Stimulated activated CD4-positive, alpha-beta T cell treated with anti-CD3 and anti-CD28 coated beads, Interleukin-1b, Interleukin-23, amount 100 ng/mL, for 1 hour (primary cell): ENCODE measurements at places on chromosomes 7 and 10.

GRCh38 chr7:33854178-33854577 lies 51.2 kb upstream of the BMPER start:
- no peak for DNase-seq

- no peak for DNase-seq
Measured at GRCh38 chr7:119175911-119176627, 951.6 kb downstream of the ANKRD7 start.

GRCh38 chr10:132455986-132456847 lies 59.2 kb downstream of the PWWP2B start:
- no peak for DNase-seq

- no peak for DNase-seq
Measured at GRCh38 chr10:131399981-131400380, 88.5 kb upstream of the TCERG1L start.

DNA sequence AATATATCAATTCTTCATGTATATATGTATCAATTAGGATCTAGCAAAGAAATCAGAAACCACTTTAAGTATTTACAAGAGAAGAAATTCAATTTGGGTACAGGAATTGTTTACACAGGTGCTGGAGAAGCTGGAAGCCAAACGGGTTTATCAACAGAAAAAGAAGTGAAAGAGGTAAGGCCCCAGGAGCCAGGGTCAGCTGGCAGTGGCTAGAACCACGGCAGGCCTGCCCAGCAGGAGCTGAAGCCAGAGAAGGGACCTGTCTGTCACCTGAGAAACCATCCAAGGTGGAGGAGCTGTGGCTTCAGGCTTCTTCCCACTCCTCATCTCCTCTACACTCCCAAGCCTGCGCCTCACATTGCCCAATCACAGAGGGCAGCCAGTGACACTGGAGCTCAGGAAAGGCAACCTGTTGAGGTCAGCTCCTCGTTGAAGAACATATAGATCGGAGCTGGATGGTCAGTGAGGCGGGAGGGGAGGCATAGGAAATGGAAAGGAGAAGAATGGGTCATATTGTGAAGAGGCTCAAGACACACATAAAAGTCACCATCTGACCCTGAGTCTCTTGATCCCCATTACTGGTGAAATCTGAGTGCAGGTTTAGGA lies 182.6 kb downstream of the REEP3 start:
- DNase-seq, result no peak

DNA sequence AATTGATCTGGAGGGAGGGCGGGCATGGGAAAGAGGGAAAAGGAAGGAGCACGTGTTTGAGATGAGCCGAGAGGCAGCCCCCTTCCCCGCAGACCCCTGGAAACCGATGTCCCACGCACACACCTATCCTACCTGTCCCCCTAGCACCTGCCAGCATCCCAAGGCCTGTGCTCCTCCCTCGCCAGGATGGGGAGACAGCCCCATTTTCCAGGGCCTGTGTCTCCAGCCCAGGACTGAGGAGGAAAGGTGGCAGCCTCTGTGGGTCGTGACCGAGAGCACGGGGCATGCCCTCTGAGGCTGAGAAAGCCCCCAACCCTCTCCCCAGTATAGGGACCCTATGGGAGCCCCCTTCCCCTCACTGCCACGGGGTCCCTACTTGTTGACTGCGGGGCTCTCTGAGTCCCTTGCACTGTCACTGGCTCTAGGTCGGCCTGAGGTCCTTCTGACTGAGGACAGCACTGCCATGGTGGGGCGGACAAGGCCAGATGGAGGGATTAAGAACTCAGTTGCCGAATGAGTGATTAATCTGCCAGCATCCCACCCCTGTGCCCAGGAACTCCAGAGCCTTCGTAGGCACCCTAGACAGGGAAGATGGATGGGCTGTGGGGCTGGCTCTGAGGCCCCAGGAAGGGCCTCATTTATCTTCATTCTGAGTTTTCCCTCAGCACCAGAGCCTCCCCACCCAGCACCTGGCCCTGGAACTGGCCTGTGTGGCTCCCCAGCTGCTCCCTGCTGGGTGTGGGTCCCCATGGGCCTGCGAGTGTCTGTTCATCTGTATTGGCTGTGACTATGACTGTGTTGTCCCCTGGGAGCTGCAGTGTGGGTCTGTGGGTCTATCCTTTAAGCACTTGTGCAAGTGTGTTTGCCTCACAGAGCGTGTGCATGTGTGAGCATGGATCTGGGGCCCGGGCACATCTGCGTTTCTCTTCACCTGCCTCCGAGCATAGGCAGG lies 26.0 kb downstream of the CRHR2 start:
- no peak for DNase-seq

DNA sequence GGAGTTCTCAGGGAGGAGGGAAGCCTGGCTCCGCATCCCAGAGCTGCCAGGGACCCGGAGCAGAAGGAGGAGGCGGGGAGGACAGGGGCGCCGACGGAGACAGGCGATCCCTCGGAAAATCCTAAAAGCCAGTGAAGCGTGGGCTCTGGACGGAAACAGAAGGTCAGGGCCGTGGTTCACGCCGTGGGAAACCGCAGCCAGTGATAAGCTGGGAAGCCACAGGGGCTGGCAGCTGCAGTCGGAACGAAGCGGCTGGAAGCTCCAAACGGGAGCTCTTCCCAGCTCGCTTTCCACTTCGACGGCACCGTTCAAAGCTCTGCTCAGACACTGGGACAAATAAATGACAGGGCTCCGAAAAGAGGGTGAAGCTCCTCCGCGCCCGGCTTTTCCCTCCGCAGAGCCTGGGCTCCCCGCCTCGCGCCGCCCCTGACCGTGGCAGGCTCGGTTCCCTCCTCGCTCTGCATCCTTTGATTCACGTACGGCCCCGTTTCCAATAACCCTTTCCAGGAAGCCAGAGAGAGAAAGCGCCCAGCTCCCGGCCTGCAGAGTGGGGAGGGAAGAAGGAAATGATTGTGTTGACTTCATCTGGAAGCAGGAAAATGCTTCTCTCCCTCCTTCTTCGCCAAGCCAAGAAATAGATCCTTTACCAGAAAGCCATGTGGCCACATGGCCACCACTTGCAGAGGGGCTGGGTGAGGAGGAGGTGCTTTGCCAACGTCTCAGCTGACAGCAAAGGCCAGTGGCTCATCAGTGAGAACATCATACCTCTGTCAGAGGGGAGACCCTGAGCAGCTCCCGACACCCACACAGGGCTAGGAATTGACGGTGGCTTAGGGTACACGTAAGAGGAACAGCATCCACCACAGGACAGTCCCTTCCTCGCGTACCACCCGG lies 57.4 kb downstream of the ADRB1 start:
- DNase-seq, result no peak

DNA sequence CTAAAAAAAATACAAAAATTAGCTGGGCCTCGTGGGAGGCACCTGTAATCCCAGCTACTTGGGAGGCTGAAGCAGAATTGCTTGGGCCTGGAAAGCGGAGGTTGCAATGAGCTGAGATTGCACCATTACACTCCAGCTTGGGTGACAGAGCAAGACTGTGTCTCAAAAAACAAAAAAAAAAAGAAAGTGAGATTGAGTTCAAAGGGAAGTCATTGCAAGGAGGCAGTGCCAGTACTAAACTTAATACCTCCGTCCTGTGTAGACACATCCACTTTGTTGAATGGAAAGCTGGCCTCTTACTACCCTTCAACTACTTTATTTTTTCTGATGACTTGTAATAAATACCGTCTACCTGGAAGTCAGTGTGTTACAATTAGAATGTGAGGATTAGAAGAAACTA lies 31.0 kb downstream of the AHCYL2 start:
- no peak for DNase-seq

DNA sequence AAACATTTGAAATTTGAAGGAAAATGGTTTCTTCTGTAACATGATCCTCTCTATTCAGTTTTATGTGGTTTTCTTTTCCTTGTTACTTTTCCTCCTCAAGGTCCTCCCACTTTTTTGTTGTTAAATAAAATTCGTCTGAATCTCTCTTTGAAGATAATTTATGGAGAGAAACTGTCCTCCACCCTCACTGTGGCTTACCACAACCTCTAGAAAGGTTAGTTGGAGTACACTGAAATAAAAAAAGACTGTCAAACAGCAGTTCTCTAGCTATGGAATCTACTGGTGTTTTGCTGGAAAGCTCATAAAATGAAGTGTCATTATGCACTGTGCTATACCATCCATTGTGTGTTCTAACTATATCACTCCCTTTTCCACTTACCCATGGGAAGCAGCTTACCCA lies 189.4 kb downstream of the HDAC9 start:
- DNase-seq, result no peak

DNA sequence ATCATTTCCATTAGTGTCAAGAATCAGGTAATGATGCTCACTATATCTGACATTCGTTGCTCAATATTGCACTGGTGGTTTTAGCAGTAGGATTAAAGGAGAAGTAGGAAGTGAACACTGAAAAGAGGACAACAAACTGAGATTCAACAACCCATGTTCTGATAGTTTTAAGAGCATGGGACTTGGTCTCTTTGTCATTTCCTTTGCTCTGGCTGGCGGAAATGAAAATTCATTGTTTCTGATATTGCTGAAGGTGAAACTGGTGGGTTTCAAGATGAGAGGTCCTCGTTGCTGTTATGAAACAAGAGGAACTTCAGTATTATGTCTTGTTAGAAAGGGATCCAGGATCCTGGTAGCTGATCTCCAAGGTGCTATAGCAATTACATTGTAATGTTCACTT lies 129.0 kb downstream of the DNAH11 start:
- no peak for DNase-seq

GRCh38 chr7:134514663-134515062 lies 12.7 kb upstream of the AKR1B10 start:
- no peak for DNase-seq

GRCh38 chr10:60979667-60980104 lies 35.7 kb upstream of the RHOBTB1 start:
- no peak for DNase-seq

- no peak for DNase-seq
Measured at GRCh38 chr10:129547608-129548007, 80.6 kb downstream of the MGMT start.

DNA sequence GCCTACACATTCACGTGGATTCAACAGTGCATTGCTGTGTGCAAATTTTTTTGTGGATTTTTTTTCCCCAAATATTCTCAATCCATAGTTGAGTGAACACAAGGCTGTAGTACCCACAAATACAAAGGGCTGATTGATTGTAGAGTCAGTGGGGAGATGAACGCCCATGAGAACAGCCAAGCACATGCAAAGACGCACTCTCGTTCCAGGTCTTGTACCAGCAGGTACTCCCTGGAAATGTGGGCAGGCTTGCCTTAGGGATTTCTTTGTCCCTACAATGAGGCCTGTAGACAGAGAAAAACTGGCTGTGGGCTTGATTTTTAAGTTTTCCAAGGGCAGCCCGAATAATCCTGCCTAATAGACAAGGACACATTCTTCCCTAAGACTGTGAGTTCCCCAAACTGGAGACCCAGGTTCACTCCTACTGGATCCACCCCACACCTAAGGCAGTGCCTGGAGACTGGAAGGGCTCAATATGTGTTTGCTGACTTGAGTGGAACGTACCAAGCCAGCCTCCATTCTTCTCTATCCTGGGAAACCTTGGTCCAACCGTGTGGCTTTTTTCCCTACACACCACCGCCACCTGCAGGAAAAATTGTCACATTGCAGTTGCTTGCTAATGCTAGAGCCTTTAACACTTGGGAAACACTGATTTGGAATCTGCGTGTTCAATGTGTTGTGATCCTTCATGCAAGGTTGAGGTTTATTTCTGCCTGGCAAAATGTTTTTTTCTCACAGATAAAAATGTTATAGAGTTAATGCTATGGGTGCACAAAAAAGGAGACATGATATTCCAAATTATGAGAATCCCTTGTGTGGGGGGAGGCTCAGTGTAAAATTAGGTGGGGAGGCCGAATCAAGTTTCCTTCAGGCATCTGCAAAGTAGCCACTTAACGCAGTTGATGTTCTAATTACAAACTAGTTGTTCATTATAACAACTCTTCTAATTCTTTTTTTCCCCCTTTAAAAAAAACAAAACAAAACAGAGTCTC lies 49.3 kb downstream of the PPP1R17 start:
- no peak for DNase-seq

GRCh38 chr7:32206987-32207386 lies 136.8 kb upstream of the PDE1C start:
- DNase-seq, result no peak

- DNase-seq, result no peak
Measured at GRCh38 chr7:107799647-107800264, 3.3 kb downstream of the SLC26A3 start.

DNA sequence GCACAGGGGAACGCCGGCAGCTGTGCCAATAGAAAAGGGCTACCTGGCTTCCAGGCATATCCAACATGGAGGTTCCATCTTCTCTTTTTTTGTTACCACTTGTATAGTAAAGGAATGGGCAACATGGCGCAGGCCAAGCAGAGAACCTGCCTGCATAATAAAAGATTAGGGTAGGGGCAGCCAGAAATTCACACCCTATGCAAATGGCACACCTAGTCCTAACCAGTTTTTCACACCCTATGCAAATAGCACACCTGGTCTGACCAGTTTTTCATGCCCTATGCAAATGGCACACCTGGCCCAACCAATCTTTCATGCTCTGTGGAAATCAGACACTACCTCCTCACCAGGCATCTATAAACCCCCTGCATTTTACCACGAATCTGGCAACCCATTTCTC lies 369.5 kb downstream of the IPMK start:
- DNase-seq, result no peak

DNA sequence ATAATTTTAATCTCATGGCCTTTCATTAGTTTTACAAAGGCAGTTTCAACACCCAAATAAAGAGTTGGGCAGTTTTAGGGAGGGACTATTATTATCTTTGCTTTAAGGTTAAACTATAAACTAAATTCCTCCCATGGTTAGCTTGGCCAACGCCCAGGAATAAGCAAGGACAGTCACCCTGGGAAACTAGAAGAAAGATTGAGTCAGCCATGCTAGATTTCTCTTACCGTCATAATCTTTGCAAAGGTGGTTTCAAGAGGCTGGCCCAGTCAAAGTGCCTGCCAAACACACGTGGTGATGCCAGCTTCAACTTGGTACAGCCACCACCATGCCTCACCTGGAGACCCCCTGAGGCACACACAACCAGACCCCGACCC lies 317.4 kb upstream of the SP8 start:
- no peak for DNase-seq

- DNase-seq, result no peak
Measured at GRCh38 chr7:31476073-31476745, 37.7 kb upstream of the ITPRID1 start.

DNA sequence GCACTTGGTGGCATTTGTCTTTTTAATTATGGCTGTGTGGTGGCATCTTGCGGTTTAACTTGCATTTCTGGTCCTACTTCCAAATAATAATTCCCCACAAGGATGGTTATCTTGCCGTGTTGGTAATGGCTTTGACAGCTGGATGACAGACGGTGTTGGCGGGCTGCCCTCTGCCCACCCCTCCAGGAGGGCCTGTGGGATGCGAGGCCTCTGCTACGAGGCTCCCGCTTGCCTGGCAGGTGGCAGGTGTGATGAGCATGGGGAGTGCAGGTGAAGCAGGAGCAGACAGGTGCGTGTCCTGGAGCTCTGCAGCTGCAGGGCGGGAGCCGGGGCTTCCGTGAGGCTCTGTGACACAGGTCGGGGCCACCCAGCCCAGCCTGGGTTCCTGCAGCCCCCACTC lies 11.8 kb downstream of the INPP5A start:
- no peak for DNase-seq

DNA sequence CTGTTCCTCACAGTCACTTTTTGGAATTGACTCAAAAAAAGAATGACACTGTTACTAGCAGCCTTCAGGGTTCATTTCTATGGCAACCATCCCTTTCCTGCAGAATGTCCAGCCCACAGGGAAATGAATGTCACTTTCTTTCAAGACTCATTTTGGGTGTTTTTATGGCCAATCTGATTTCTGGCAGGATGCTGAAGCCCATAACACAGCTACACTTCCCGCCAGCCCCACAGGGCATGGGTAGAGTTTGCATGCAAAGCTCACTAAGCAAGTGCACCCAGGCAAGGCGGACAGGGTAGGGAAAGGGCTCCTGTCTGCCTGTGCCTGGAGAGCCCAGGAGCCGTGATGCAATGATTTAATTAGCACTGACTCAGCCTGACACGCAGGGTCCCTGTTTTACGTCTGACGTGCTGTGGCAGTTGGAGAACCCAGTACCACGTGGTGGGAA lies 26.1 kb upstream of the GPAM start:
- no peak for DNase-seq
